Hepatic stellate cell (primary cell): ENCODE measurements at places on chromosomes 11 and 22.

GRCh38 chr11:68509066-68509465, 48.5 kb downstream of the PPP6R3 start:
- peak; percentile 19 for DNase-seq

DNA sequence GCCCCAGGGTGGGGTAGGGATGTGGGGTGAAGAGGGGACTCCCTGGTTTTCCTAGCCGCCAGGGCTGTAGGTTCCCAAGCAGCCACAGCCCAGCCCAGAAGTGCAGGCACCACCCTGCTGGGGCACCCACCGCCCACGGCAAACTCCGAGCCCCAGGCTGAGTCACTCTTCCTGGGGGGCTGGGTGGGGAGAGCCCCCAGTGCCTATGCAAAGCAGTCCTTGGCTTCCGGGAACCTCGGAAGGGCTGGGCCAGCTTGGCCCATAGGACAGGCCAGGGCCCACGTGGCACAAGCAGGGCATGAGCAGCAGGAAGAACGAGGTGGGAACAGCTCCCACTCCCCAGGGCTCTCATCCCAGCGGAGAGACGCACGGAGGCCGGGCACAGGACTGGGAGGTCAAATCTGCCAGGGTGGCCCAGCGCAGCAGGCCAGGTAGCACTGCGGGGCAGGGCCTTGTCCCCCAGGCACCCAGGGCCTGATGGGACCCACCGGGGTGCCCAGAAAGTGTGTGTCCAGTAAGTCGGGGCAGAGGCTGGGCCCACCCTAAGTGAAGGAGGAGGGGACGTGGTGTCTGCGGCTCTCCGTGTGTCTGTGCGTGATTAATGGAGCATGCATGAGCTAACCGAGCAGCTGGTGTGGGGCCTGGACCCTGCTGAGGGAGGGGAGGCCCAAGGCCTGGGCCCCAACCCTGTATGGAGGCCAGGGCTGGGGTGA, 4.6 kb upstream of the IL17REL start:
- no peak for DNase-seq

GRCh38 chr11:35523331-35523768, 2.1 kb downstream of the PAMR1 start:
- DNase-seq = no peak

GRCh38 chr22:40009951-40010671, 15.4 kb downstream of the FAM83F start:
- DNase-seq = no peak

DNA sequence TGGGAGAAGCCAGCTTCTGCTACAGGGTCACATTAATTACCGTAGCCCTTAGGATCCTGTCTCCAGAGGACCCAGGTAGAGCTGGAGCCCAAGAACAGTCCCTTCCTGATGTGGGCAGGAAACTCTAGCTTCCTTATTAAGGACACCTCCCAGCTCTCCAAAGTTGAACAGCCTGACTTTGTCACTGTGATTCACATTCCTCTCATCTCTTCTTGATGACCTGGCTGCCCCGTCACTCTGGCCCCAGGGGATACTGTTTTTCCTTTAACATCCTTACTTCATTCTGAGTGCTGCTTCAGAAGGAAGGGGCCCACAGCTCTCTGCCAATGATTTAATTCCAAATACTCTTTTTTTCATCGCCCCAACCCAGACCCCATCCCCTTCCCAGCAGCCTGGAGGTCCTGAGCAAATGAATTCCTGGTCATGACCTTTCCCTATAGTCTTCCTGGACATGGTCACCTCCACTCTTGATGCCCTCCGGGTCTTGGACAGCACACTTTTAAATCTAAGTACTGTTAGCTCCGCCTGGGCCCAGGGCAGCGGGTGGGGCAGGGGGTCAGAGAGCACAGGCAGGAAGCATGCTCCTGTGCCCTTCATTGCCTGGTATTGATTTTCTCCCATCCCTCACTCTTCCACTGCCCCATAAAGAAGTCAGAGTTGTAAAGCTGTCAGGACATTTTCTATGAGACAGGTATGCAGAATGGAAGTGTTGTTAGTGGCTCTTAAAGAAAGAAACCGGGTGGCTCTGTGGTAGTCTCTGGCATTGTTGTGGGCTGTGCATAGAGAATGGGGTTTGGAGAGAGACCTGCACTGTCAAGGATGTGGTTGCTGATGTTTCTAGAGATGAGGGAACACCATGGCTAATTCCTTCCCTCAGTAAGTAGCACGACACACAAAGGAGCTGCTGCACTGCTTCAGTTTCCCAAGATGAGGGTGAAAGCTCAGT, 22.3 kb upstream of the SPON1 start:
- no peak for DNase-seq
